Fibroblast of skin of left biceps (primary cell): ENCODE measurements at places on chromosomes 7 and 10.

DNA sequence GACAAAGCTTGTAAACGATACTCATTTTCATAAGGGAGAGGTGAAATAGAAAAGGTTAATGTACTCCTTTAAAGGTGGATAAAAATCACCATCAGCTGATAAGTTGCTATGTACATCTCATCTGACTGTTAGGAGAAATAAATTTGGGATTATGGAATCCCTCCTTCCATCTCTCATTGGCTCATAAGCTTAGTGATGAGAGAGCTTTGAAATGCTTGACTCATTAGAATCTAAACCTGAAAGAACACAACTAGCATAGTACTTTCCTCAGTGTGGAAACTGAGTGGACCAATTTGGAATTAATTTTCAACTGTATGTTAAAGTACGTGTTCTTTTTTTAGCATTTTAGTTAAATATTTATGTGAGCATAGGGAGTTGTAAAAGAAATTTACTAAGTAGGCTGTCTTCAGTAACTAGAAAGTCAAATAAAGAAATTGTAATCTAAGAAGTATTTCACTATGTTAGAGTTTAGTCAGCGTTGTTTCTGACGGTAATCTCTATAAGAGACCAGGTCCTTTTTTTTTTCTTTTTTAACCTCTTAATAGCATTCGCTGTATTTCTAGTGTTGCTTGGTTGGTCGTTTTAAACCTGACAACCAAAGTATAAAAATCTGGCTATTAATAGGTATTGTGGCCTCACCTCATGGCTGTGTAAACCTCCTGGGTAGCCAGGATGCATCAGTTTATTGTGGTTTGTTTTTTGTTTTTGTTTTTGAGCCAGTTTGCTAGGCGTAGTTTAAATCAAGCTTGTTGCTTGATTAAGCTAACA lies 34.4 kb downstream of the FHIP2A start:
- no peak for DNase-seq

GRCh38 chr7:69953136-69954067 lies 355.1 kb downstream of the AUTS2 start:
- DNase-seq: no peak

DNA sequence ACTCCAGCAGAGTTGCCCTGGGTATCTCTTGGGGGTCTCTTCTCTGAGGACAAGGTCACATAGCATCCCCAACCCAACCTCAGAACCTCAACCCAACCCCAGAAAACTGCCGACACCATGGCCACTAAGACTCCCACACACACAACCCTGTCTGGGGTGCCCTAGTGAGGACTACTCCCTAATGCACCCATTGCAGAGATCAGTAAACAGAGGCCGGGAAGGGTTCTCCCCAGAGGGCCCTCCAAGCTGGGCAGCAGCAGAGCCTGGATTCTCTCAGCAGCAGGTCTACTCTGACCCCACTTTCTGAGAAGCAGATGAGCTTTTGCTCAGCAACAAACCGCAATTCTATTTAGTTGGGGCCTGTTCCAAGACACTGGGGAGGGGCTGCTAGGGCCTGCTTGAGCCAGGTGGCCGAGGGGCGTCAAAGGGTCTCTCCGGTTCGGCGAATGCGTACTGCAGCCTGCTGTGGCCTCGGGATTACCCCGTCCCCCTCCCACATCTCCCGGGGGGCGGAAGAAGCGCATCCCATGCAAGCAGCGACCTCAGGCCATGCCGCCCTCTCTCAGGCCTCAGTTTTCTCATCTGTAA lies 828 bp downstream of the OGDHL start:
- no peak for DNase-seq

- DNase-seq: no peak
These were observed 273.1 kb downstream of the XPNPEP1 start for GRCh38 chr10:109650228-109650627.

- no peak for DNase-seq
These were observed 693.1 kb downstream of the PARD3 start for GRCh38 chr10:34121781-34122622.

GRCh38 chr7:48040944-48041652 lies 5.8 kb downstream of the C7orf57 start:
- DNase-seq: no peak
